NCI-H748 treated with DMSO at 0.1 percent for 48 hours (cell line): ENCODE measurements at places on chromosomes 11 and 22.

DNA sequence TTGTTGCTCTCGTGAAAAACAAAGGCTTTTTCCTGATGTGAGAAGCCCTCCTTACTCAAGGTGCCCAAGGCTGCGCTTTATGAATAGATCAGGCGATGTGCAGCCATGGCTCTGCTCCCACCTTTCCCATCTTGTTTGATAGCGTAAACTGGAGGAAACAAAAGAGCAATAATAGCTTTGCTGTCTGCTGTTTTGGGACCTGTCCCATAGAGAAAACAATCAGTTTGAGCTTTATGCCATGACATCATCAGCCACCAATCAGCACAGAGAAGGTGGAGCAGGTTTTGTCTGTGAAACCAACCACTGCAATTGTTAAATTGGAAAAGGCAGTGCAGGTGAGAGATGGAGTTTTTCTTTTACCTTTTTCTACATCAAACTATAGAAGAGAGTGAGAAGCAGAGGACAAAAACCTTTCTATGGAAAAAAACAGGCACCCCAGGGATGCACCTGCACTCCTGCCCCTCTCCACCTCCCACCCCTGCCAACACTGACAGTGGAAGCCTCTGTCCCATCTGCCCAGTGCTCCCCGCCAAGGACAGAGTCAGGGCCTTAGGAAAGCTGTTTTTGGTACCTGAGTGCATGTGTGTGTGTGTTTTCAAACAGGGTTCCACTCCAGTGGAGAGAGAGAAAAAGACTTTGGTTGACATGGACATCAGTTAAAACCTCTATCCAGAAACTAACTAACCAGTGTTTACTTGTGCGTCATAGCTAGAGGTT lies 80.7 kb downstream of the MICAL3 start:
- no peak for DNase-seq

- DNase-seq, result no peak
Measured at GRCh38 chr22:49251371-49251770, 576.3 kb downstream of the BRD1 start.

DNA sequence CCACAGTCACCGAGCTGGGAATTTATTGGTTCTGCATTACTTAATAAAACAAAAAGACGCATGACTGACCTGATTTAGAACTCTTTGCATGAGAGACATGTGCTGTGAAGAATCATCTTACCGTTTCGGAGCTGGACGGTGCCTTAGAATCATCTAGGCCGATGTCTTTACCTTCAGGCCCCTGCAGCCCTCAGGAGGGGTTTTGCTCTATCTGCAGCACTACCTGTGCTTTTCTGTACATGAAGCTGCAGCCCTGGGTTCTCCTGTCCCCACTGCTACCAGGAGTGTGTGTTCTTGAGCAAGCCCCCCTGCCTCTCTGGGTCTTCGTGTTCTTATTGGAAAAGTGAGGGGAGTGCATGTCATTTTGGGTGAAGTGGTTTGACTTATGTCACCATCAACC lies 94.0 kb upstream of the OR4B1 start:
- no peak for DNase-seq

DNA sequence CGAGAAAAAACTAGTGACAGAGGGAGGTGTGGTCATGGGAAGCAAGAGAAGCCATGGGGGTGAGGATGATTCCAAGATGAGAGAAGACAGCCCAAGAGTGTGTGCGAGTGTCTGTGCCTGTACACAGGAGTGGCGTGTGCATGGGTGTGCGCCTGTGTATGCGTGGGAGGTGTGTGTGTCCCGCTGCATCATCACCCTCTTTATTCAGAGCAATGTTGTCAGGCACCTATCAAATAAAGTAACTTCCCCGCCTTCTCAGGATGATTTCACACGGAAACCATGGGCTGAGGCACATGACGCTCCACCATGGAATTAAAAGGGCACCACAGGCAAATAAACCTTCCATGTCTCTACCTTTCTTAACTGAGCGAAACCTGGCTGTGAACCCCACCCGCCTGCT lies 24.6 kb downstream of the MS4A10 start:
- DNase-seq, result no peak

GRCh38 chr11:117314840-117315239 lies 1.2 kb downstream of the BACE1 start:
- no peak for DNase-seq

DNA sequence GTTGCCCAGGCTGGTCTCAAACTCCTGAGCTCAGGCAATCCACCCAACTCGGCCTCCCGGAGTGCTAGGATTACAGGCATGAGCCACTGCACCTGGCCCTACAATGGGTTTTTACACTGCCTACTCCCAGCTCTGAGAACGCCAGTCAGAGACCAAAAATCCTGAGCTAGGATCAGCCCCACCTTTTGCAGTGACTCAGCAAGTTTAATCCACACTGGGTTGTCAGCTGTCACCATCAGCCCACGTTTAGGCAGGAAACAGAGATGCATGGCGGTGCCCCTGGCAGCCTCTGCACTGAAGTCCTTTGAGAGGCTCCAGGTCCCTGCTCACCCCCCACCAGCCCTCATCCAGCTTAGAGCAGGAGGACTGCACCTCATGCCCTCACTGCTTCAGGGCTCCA lies 117.6 kb downstream of the ARHGAP8 start:
- no peak for DNase-seq

DNA sequence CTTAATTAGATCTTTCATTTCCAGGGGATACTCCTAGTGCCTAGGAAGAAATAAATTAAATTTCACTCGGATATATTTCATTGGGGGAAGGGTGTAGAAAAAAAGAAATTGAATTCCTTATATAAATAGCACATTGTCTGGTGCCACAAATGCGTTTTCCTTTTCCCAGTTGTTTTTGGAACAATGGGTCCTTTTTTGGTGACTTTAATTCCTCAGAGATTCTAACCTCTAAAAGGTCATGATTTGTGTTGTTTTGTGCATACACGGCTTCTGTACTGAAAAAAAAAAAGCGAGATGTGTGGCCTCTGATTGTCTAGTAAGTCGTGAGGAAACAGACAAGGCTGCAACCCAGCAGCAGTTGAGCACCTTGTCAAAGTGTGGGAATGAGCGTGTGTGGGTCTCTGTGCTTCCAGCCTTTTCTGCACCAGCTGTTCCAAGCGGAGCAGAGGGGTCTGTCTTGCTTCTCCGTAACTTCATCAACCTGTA lies 64.5 kb upstream of the CRTAM start:
- no peak for DNase-seq

GRCh38 chr22:21713428-21714058 lies 22.1 kb downstream of the YPEL1 start:
- no peak for DNase-seq

DNA sequence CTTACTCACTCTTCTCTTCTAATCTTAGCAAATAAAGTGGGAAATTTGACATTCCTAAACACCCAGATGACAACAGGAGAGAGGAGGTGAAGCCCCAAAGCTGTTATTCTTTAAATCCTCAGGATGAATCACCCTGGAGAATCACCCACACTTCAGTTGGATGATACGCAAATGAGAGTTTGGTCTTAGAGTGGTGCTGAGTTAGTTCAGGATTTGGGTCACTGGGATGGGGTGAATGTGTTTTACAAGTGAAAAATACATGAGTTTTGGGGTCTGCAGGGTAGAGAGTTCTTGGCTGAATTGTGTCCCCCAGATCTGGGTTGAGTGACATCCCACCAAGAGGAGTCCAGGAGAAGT lies 117.2 kb downstream of the GGTLC2 start:
- DNase-seq, result no peak

- DNase-seq, result no peak
Measured at GRCh38 chr11:100936781-100937180, 192.8 kb downstream of the PGR start.

DNA sequence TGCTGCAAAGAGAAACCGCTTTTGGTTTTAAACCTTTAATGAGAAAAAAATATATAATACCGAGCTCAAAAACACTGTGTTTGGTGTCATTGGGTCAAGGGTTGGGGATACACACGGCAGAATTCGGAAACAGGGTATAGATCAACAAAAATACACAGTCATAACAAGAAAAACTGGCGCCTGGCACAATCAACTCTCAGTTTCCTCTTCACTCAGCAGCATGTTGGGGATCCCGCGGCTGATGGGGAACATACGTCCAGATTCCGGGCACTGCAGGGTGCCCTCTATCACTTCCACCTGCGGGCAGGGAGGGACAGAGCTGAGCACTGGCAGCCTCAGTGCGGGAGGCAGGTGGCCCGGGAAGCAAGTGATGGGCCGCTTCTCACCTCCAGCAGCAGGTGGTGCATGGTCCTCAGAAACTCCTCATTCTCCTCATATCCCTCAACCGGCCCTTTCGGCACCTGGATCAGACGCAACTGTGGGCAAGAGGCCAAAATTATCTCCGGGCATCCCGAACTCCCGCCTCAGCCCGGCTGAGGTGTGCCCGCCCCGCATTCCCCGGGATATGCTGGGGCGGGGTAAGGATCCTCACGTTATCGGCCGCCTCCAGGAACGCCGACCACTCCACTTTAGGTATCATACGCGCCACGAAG lies 561 bp downstream of the TRMT112 start:
- no peak for DNase-seq

GRCh38 chr11:66287211-66287888 lies 1.6 kb downstream of the YIF1A start:
- no peak for DNase-seq

- DNase-seq, result no peak
Measured at GRCh38 chr22:20591660-20592310, 84.4 kb downstream of the MED15 start.

- DNase-seq, result no peak
Measured at GRCh38 chr22:29801796-29802195, 34.6 kb downstream of the UQCR10 start.

GRCh38 chr11:44014968-44015623 lies 32.7 kb upstream of the ACCSL start:
- DNase-seq, result no peak

DNA sequence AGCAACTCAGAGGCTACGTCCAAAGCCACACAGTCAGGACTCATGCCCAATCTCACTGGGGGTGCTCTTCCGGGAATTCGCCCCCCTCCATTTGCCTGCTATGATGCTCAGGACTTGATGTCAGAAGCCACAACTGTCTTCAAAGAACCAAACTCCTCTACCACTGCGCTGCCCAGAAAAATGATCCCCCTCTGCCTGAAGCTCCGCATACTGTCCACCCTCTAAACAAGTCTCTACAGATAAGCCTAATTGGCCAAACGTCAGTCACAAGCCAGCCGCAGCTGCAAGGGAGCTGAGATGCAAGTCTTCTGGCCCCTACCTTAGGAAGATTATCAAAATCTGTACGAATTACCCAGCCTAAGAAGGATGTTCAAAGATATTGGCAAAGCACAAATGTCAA lies 294.6 kb downstream of the BUD13 start:
- no peak for DNase-seq

- no peak for DNase-seq
Measured at GRCh38 chr11:19242179-19242932, 1.6 kb upstream of the E2F8 start.
